ENCODE measurements at places on chromosomes 5 and 9.

DNA sequence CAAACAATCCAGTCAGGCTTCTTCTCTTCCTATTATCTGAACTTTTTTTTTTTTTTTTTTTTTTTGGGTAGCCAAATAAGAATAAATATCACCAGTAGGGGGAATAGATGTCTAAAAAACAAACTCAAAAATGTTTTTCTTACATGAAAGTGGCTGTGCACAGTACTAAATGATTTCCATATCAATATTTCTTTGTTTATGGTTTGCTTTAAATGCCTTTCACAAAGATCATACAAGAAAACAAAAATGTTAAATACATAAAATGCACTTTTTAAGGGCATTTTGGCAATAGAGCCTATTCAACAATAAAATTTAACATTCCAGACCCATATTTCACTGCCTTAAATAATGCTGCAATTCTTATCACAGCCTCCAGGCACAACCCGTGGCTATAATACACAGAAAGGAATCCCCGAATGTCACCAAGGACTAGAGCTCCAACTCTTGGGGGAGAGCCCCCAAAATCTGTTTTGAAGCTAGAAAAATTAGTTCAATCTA is 91.1 kb upstream of the TBCA start:
- no peak for DNase-seq

DNA sequence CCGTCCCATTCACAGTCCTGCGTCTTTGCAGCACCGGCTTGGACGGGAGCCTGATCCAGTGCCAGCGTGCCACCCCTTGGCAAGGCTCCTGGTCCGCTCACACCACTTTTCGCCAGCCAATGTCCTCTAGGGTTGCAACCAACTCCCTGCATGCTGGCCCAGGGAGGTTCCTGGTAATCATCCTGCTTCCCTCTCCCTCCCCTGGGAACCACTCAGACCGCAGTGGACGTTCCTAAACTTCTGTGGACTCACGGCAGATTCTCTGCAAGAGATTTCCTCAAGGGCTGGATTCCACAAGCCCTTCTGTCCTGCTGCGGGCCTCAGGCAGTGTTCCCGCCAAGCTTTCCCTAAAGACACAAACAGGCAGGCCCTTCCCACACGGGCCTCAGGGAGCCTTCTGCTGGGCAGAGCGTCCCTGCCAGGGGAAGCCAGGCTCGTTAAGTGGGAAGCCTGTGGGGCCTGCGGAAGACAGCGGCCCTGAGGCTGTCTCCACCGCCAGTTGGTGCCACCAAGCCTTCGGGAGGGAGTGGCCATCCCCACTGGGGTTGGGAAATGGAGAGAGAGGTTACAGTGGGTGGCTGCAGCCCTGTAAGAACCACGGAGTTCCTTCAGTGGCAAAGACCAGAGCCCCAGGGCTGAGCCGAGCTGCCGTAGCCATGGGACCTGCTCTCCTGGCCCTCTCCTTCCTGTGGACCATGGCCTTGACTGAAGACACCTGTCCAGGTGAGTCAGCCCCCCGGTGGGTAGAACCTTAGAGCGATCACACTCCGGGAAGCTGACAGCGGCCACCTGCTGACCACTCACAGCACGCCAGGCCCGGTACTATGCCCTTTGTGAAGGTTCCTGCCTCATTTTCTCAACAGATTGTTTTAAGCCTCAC is 16.4 kb upstream of the FCN2 start:
- DNase-seq: no peak

- DNase-seq: peak; percentile 75
Measured at GRCh38 chr5:56094579-56095361, 100.0 kb upstream of the IL6ST start.

GRCh38 chr5:100647461-100648230 is 112.5 kb downstream of the FAM174A start:
- DNase-seq: peak; percentile 28

GRCh38 chr5:124590686-124591085 is 155.8 kb downstream of the ZNF608 start:
- DNase-seq: no peak

- DNase-seq: no peak
Measured at GRCh38 chr5:6222121-6222520, 156.2 kb downstream of the MED10 start.

- DNase-seq: no peak
Measured at GRCh38 chr5:103560826-103561225, 1.8 kb downstream of the NUDT12 start.

- DNase-seq: no peak
Measured at GRCh38 chr5:165805756-165806155, 2300.3 kb downstream of the MAT2B start.

- DNase-seq: no peak
Measured at GRCh38 chr9:70411121-70411929, 3.1 kb downstream of the KLF9 start.

- DNase-seq: no peak
Measured at GRCh38 chr5:135467871-135468485, 15.8 kb upstream of the TIFAB start.

DNA sequence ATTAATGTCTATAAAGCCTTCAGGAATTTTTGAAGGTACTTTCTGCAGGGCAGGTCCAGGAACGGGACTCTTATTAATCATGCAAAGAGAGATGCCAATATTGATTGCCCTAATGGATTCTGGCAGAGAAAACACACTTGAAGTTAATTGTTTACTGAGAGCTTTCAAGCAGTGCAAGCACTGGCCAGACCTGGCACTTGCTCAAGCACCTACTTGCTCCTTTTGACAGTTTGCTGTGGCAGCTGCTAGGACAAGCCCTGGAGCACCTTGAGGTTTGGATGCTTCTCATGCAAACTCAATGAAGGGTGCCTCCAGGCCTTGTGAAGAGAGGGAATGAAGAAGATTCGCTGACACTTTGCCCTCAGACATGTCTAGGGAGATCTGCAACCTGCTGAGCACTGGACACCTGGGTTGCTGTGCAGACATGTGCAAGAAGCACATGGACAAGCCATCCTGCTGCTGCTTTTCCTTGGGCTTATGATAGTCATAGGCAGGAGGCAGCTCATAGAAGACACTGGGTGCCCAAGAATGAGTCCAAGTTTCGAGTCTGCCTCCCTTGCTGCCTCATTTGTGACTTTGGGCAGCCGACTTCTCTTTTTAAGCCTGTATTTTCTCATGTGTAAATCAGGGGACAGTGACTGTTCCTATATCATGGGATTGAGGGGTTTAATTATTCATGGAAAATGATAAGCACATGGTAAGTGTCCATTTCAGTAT is 88.8 kb upstream of the EQTN start:
- DNase-seq: peak; percentile 65

GRCh38 chr5:93724791-93725190 is 16.6 kb downstream of the POU5F2 start:
- DNase-seq: no peak

- DNase-seq: no peak
Measured at GRCh38 chr9:37914701-37915358, 10.9 kb upstream of the SLC25A51 start.

DNA sequence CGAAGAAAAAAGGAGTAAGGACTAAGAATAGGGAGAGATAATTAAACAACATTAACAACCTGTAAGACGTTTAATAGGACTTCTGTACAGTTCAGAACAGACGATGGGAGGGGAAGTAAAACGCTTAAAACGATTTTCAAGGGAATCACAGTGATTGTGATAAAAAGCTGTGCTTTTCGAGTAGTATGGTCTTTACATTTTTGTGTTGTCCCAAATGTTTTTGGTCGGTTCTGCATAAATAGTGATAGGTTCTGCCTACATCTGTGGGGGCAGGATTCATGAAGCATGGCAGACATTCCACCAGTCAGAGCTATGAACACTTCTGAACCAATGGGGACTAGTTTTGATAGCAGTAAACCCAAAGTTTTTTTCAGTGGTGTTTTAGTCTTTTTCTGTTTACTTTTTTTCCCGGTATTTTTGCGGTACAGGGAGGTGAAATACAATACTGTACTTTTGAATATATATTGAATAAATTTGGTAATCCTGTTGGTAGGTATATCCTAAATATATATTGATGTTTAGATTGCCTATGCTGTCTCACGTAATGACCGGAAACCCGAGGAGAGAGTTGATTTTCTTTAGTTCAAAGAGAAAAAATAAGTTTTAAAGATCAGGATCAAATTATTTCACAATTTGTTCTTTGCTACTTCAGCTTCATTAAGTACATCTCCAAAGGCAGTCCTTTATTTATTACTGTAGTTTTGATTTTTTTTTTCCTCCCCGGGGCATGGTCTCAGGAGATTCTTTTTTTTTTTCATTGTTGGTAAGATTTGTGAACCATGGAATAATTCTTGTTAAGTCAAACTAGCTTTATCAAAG is 1.3 kb downstream of the ERBIN start:
- DNase-seq: no peak

- DNase-seq: no peak
Measured at GRCh38 chr5:56323505-56323904, 90.4 kb upstream of the ANKRD55 start.

DNA sequence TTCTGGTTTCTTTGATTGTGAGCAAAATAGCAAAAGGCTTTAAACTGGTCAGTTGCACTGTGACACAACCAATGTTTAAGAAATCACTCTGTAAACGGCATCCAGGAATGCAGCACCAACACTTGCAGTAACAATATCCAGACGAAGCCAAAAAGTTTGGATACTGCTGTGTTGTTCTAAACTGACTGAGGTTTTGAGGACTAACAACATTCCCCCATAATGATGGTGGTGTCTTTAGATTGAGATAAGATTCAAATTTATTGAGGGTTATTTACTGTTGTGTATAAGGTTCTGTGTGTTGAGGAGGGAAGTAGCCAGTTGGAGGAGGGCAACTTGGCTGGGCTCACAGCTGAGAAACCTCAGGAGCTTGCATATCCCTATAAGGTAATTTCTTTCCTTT is 353.6 kb downstream of the BNC2 start:
- DNase-seq: no peak

DNA sequence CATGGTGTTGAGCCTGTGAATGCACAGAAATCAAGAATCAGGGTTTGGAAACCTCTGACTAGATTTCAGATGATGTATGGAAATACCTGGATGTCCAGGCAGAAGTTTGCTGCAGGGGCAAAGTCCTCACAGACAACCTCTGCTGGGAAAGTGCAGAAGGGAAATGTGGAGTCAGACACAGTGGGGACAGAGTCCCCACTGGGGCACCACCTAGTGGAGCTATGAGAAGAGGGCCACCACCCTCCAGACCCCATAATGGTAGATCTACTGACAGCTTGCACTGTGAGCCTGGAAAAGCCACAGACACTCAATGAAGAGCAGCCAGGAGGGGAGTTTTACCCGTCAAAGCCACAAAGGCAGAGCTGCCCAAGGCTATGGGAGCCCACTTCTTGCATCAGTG is 181.9 kb upstream of the SEMA6A start:
- no peak for DNase-seq

- DNase-seq: no peak
Measured at GRCh38 chr5:81316571-81316970, 15.2 kb downstream of the ZCCHC9 start.

DNA sequence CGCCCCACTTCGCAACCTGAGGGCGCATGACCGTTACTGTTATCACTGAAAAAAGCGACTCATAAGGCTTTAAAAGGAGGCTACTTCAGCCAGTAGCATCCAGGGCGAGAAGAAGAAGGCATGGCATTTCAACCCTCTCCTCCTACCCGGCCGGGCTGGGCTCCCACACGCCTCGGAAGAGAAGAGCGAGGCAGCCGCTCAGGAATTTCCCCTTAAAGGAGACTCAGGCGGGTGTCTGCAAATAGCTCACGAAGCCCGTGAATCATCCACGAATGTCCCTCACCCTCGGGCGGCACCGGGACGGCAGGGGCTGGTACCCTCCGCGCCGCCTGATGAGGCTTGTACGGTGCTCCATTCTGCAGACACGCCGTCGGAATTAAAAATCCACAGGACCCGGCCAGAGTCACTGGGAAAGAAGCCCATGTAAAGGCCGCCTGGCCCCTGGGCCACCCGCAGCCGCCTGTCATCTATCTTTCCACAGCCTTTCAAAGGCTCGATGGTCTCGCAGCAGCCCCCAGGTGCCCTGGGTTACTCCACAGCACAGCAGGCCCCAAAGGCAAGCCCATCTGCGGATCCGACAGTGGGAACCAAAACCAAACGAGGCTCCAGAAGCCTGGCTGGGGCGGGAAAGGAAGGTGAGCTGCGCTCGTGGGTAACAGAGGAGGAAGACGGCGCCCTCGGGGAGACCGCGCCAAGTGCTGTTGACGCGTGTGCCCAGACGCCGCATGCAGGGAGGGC is 11.8 kb downstream of the SLC12A7 start:
- DNase-seq: no peak

DNA sequence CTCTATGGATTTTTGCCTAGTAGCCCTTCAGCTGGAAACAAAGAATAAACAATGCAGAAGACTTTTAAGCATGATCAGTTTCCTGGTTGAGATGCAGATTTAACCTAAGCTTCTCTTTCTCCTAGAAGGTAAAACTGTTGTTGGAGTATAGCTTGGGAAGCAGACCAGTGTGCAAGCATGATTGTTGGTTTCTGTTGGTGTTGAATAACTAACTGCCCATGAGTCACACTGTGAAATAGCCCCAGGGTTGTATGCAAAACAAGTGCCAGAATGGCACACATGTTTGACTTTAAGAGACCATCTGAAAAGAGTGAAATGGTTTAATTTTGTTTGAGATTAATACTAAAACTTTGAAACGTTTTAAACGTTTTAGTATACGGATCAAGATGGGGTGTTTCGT is 227.1 kb downstream of the ARHGEF28 start:
- no peak for DNase-seq

- no peak for DNase-seq
Measured at GRCh38 chr9:125835655-125836054, 88.5 kb downstream of the PBX3 start.

GRCh38 chr5:113202287-113202686 is 225.7 kb downstream of the DCP2 start:
- no peak for DNase-seq

- no peak for DNase-seq
Measured at GRCh38 chr9:27367921-27368315, 71.0 kb upstream of the EQTN start.

DNA sequence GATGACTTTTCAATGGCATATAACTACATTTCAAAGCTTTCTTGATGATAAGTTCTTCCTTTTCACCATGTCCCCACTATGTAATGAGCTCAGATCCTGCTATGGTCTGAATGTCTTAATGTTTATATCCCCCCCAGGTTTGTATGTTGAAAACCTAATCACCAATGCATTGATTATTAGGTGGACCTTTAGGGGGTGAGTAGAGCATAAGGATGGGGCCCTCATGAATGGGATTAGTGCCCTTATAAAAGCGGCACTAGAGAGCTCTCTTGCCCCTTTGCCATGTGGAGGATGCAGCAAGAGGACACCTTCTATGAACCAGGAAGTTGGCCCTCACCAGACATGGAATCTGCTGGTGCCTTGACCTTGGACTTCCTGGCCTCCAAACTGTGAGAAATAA is 316.8 kb downstream of the ARHGEF28 start:
- no peak for DNase-seq

- no peak for DNase-seq
Measured at GRCh38 chr5:57429513-57430120, 53.0 kb downstream of the ACTBL2 start.

DNA sequence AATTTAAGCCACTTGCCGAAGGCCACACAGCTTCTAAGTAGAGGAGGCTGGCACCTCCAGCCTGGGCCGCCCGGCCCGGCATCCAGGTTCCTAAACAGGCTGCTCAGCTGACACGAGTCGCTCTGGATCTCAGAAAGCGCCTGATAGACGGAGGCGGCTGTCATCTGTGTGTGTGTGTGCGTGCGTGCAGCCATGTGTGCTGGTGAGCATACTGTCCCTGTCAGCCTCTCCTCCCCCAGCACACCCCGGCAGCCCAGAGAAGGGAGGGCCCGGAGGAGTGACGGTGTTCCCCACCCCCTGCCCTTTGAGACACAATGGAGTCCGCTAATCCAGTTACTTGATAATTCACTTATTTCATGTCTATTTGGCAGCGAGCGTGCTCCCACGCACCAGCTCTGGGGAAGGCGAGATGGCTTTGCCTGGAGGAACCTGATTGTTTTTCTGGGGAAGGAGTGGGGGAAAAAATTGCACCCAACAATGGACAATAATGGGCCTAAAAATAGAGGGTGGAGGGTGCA is 20.0 kb downstream of the NTNG2 start:
- DNase-seq: no peak

Measured in NCI-H187 (cell line).